SW480 (cell line): ENCODE measurements at places on chromosomes 16 and 17.

GRCh38 chr17:51362811-51363585, 102.7 kb downstream of the UTP18 start:
- DNase-seq: no peak

DNA sequence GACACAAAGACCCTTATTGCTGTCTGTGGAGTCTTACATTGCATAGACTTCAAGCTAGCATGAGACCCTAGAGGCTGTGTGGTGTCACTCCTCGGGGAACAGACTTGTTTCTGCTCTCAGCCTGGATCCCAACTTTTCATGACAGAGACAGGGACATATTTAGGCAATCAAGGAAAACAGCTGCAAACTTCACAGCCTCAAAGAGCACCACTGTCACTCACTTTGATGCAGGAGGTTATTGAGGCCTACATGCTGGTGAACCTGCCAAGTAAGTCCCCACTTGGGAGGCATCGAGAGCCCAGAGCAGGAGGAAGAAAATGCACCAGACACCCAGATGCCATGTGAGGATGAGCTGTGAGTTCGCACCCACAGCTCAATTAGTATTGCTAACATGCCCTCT, 10.3 kb downstream of the CBLN1 start:
- no peak for DNase-seq

DNA sequence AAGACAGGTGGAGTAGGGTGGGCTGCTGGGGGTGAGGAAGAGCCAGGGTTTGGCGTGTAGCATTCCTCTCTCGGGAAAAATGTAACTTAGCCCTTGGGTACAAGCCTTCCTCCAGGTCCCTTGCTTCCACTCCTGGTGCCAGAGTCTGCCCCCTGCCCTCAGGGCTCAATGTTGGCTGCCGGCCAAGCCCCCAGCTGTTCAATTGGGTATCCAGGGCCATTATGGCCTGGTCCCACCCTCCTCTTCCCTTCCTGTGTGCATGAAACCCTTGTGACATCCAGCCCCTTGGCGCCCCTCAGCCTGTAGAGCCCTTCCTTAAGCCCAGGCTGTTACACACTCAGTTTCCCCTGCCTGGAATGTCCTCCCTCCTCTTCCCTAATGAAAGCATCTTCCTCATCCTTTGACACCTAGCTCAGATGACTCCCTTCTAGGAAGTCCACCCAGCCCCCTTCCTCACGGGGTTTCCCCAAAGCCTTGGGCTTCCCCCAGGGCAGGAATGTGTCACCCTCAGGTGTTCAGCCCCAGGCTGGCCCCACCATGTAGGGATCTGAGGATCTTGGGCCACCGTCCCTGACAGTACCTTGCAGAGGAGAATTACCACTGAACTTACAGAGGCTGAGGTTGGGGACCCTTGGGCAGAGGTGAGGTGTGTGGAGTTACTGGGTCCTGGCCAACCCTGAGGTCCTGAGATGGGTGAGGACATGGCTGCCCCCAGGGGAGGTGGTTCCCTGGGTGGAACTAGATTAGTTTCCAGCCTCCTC, 30.0 kb downstream of the B9D1 start:
- no peak for DNase-seq

GRCh38 chr17:50451943-50452629, 16.6 kb downstream of the CHAD start:
- no peak for DNase-seq

DNA sequence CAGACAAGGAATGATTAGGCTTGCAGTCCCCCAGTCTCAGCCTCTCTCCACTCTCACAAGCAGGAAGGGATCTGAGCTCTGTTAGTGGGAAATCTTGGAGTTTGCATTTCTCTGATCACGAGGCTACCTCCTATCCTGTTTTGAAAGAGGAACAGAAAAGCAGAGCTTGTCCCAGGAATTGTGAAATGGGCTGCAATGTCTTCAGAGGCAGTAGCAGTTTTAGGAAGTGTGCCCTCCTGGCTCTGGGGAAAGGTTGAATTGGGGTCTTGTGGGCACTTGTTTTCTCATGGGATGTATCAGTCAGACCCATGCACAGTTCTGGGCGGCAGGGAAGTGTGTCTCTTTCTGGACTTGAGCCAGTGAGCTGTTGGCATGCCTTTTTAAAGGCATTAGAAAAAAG, 22.8 kb downstream of the NUP85 start:
- no peak for DNase-seq

GRCh38 chr16:89202422-89203215, 2.3 kb upstream of the SLC22A31 start:
- no peak for DNase-seq

GRCh38 chr17:75308732-75309629, 19.7 kb upstream of the SLC25A19 start:
- peak; percentile 51 for DNase-seq

DNA sequence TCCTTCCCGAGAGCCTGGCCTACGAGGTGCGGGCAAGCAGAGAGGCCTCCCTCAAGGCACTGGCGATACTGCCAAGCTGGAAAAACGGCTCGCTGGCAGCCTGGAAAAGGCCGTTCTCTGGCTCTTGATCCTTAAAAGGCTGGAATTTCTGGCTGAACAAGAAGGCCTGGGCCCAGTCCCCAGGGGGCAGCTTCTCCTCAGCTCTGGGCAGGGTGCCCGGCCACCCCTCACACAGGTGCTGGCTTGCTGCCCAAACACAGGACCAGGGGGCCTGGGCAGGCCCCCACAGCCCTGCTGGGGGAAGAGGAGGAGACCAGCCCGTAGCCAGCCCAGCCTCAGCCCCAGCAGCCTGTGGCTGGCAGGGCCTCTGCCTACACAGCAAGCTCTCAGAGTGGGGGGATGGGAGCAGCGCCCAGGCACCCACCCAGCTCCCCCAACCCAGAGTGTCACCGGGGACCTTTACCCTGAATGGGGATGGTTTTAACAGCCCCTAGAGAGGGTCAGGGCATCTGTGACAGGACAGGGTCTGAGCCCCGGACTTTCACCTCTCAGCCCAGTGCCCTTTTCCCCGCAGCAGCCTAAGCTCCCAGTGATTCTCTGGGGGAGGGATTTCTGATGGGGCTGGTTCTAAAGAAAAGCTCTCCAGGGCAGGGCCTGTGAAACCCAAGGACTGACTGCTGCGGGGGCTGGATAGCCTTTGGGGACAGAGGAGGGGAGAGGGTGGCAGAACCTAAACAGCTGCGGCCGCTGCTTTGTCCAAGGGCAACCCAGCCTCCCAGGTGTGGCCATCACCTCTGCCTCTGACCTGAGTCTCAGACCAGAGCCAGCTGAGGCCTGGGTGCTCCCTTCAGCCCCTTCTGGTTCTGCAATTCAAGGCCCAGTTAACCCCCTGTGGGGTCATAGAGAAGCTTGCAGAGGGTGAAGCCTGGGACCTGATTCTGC, 38.6 kb upstream of the TOB1 start:
- no peak for DNase-seq

DNA sequence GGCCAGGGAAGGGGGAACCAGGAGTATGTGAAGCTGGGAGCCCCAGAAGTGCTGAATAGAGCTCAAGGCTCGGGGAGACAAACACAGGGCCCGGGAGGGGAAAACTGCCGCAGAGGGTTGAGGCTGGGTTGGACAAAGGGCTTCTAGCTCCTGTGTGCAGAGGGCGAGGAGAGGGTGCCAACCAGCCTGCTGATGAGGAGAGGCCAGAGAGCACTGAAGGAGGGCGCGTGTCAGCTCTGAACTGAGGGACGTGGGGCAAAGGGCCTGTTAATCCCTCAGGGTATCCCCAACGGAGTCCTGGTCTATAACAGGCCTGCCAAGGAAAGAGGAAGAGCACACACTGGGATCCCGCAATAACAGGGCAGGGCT, 151.3 kb downstream of the C16orf78 start:
- DNase-seq: no peak
